NCI-H187 (cell line): ENCODE measurements at places on chromosomes 2 and 18.
A peak's percentile ranks its signal among the peaks of the same experiment; 100 is the strongest.

GRCh38 chr2:237359894-237360780 is 53.8 kb downstream of the COL6A3 start:
- no peak for DNase-seq

GRCh38 chr2:99495115-99495860 is 5.5 kb upstream of the REV1 start:
- DNase-seq: no peak

- DNase-seq: no peak
Observed at GRCh38 chr18:62745089-62745751, 29.9 kb downstream of the PHLPP1 start.

GRCh38 chr2:191341436-191341835 is 96.2 kb downstream of the MYO1B start:
- no peak for DNase-seq

GRCh38 chr2:97957432-97958183 is 38.1 kb downstream of the TMEM131 start:
- DNase-seq: no peak

GRCh38 chr18:63216516-63217311 is 102.9 kb downstream of the BCL2 start:
- DNase-seq: no peak

GRCh38 chr2:61281321-61281720 is 119.3 kb downstream of the C2orf74 start:
- DNase-seq: no peak

DNA sequence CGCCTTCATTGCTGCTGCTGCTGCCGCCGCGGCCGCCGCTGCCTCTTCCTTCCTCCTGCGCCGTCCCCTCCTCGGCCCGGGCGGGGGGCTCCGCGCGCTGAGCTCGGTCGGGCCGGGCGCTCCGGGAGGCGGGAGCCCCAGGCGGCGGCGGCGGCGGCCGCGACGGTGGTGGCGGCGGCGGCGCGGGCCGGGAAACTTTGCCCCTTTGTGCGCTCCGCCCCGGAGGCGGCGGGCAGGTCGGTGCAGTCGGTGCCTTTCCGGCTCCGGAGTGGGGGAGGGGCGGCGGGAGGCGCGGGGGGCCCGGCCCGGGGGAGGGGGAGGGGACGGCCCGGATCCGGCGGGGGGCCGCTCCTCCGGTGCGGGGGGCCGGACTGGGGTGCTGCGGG is 205 bp downstream of the TET3 start:
- no peak for DNase-seq

DNA sequence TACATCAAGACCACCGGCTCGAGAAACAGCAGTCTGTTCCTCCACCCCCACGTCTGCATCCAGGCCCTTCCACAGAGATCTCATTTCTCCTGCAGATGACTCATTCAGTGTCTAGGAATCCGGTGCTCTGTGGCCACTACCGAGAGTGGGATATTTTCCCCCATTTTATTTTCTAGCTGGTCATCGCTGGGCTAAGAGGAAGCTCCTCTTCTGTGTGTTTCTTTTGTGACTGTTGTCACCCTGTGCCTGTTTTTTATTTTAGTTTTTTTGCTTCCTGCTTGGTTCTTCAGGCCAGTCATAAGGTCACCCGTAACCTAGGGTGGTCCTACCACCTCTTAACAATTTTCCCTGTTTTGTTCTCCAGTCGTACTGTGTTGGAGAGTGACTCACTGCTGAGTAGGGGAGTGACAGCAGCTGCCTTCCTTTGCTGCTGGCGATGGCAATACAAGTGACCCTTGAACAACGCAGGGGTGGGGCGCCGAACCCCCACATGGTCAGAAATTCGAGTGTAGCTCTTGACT is 6.7 kb downstream of the RAMP1 start:
- no peak for DNase-seq

GRCh38 chr18:2451556-2451955 is 119.7 kb downstream of the METTL4 start:
- DNase-seq: no peak

DNA sequence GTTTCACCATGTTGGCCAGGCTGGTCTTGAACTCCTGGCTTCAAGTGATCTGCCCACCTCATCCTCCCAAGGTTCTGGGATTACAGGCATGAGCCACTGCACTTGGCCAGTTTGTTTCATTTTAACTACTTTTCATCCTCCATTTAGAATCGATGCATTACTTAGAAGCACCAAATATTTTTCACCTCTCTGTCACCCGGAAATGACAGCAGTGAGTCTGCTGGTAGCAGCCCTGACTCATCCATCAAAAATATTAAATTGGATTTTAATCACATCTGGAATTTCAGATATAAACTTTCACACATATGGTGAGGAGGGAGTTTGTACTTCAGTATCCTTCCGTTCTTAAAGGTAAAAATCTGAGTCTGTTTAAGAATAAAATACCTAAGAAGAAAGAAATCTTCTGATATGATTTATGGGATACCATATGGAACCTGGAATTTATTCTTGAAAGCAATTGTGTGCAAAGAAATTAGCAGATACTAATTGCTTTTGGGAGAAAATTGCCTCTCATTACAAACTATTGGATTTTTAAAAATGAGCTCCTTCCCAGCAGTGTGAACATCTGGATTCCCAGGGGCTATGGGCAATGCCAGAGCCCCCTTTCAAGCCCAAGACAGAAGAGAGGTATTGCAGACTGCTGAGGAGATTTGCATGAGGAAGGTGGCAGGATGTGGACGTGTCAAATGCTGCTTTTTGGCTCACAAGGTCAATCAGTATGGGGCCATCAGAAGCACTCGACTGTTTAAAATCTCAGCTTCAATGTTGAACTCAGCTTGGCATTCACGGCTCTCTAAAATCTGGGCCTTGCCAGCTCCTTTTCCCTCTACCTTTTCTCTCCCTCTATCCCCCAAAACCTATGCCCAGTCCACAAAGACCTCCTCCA is 279.5 kb upstream of the SIX2 start:
- DNase-seq: no peak

GRCh38 chr2:127400897-127401756 is 13.4 kb upstream of the MAP3K2 start:
- DNase-seq: no peak

GRCh38 chr2:82852787-82853186 is 1606.3 kb downstream of the SUCLG1 start:
- DNase-seq: no peak

GRCh38 chr18:1292167-1292566 is 387.5 kb downstream of the ADCYAP1 start:
- no peak for DNase-seq

DNA sequence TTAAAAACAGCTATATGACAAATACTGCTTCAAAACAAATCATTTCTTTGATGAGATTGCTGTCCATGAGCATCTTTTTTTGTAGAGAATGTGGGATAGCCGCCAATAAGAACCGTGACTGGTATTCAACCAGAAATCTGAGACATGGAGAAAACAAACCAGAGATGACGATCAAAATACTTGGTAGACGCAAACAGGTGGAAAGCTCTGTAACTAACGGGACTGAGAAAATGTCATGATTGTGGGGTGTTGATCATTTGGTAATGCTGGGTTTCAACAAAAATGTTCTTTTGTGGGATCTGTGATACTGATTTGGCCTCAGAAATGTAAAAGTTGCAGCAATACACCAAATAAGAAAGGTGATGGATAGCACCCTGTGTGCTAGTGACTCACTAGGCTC is 364.8 kb downstream of the NYAP2 start:
- no peak for DNase-seq

DNA sequence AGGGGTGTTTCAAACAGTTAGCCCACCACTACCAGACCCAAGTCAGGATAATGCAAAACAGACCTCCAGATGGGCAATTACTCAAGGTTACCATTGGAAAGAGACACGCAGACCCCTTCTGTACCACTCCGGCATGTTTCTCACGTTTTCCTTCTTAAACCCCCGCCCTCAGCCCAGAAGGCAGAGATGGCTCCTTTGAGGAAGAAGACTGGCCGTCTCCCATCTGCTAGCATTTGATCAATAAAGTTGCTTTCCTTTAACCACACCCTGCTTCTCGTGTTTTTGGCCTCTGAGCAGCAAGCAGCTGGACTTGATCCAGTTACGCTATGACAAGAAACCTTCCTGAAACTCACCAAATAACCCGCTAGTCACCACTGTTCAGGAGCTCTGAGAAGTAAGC is 1012.4 kb upstream of the GYPC start:
- no peak for DNase-seq

- no peak for DNase-seq
Observed at GRCh38 chr2:239409976-239410375, 9.2 kb upstream of the HDAC4 start.

- peak; percentile 84 for DNase-seq
Observed at GRCh38 chr2:42827647-42828486, 35.5 kb upstream of the HAAO start.

DNA sequence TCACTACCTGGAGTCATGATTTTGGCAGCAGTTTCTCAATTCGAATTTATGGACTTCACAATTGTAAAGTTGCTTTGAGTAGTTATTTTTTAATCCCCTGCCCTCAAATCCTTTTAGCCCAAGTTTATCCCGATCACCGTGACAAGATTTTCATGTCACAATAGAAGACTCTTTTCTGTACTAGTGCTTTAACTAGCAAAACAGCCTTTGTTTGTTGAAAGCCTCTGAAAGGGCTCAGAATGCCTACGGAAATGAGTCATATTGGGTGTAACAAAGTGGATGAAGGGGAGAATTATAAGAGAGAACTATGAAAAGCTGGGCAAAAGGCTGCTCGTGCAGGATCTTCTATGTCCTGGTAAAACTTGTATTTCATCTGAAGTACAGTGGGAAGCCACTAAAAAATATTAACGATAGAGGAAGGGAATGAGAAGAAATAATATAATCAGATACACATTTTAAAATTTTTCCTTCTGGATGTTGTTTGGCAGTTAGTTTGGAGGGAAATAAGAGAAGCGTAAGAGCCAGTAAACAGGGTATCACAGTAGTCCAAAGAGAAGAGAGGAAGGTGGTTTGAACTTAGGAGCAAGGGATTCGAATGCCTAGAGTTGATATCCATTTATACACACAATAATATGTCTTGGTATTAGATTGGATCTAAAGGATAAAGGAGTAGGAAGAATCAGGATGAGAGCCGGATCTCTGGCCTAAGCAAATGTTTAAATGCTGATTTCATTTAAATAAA is 114.9 kb downstream of the GALNT13 start:
- DNase-seq: no peak

DNA sequence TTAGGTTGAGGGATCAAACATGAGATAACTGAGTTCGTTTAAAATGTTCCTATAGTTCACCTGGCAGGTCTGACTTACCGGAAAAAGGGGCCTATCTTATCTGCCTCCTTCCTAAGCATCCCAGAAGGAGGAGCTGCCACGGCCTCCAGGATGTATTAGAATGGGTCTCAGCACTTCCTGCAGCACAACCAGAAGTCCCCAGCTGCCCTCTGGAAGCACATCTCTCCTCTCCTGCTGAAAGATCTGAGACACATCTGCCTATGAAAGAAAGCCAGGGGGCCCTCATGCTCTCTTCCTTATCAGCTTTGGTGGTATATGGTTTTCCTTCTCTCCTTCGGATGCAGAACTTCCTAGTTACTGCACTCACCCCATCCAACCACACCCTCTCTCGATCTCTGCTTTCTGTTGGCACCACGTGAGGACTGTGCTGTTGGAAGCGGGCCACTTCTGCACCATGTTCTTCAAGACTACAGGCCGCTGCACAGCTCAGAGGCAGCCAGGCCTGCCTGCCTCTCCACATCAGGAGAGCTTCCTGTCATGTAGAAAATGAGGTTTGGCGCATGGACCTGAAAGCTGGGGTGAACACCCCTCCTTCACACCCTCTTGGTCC is 6.5 kb downstream of the IGFBP5 start:
- DNase-seq: no peak

DNA sequence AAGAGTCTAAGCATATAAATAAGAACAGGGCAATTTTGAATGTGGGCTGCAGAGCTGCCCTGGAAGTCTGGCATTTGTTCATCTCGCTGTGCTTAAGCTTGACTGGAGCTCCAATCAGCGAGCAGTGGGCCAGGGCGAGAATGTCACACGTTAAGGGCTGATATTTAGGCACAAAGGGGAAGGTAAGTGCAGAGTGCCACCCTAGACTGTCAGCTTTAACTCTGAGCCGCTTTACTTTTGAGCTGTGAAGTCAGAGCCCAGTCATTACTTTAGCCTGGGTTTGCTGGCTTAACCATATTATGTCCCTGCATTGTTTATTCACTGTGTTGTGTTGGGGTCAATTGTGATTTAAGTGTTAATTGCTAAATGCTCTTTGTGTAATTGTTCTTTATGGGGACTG is 236.1 kb upstream of the SIX3 start:
- DNase-seq: no peak

- DNase-seq: no peak
Observed at GRCh38 chr18:62767321-62767720, 52.0 kb downstream of the PHLPP1 start.

- no peak for DNase-seq
Observed at GRCh38 chr2:217186152-217186551, 326.3 kb upstream of the TNP1 start.

GRCh38 chr2:121089166-121089510 is 195.9 kb downstream of the TFCP2L1 start:
- DNase-seq: no peak

DNA sequence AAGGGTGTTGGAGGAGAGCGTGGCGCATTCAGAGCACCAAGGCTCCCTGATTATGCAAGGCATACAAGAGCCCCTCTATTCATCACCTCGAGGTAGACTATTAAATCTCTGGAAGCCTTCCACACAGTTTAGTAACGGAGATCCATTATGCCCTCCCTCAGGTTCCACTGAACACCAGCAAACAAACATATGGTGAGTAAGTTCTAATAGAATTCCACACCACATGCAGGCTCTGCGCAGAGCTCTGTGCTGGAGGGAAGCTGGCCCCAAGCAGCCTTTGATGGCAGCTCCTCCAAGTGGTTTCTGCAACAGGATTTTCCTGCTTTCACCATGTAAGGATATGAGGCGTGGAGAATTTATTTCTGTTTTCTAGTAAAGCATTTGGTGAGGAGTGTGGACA is 238.6 kb downstream of the C1D start:
- no peak for DNase-seq
